T-helper 2 cell (primary cell): ENCODE measurements at places on chromosomes 7 and 10.

- DNase-seq = no peak
These were observed 129.2 kb upstream of the SEC61G start for GRCh38 chr7:54888067-54888733.

GRCh38 chr7:36911788-36912187, 187.5 kb upstream of the AOAH start:
- no peak for DNase-seq

- DNase-seq = peak; percentile 74
These were observed 30.2 kb upstream of the EZH2 start for GRCh38 chr7:148914208-148914777.

DNA sequence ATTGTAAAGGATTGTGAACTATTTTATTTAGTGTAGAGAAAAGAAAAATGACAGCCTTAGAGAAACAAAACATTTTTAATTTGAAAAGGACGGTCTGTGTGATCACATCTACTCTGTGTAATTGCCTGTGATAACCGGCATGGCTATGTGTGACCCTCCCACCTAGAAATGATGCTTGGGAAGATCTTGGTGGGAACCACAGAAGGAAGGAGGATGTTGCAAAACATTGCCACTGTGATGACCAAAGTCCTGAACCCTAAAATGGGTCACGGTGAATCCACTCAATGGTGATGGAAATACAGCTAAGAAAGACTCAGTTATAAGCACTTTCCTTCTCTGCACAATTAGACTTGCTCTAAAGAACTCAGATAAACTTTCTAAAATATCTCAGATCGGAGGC, 221.3 kb upstream of the FRMD4A start:
- DNase-seq = no peak

GRCh38 chr10:132735923-132736391, 50.0 kb downstream of the NKX6-2 start:
- DNase-seq = no peak

- no peak for DNase-seq
These were observed 74.2 kb downstream of the FAS start for GRCh38 chr10:89064748-89065147.

- no peak for DNase-seq
These were observed 96.4 kb upstream of the DIP2C start for GRCh38 chr10:785861-786214.

DNA sequence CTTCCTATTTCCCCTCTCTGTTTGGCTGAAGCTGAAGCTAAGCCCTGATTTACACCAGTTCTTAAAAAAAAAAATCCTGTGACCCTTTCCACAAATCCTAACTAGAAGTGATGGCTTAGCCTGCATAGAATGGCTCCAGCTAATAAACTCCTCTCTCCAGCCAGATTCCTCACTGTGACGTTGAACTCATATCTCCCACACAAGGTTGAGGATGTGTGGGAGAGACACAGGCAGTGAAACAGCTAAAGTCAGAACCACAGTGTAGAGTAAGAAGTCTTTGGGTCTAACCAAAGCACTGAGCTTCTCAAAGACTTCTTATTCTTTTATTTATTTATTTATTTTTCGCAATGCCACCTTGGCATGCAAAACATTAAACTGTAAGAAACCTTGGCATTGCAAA, 268.3 kb downstream of the SNX13 start:
- no peak for DNase-seq

GRCh38 chr10:9743639-9744038, 1274.0 kb upstream of the CELF2 start:
- no peak for DNase-seq

- DNase-seq = no peak
These were observed 72.7 kb downstream of the COL13A1 start for GRCh38 chr10:69874449-69874848.

DNA sequence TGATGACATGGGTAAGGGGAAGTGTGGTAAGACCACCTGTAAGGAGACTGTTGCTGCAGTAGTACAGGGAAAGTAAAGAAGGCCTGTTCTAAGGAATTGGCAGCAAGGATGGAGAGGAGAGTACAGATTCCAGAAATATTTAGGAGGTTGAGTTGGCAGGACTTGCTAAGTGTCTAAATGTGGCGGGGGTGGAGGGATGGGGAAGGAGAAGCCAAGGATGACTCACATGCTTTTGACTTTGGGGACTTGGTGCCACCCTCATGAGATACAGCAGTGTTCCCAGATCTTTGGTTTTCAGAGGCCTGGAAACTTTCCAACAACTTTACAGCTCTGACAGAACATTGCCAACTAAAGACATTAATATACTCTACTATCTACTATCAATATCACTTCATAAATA, 45.4 kb downstream of the CDK6 start:
- DNase-seq = no peak

- no peak for DNase-seq
These were observed 26.0 kb upstream of the GLI3 start for GRCh38 chr7:42262964-42263363.

GRCh38 chr7:24730018-24730369, 27.3 kb downstream of the GSDME start:
- no peak for DNase-seq

GRCh38 chr10:120538091-120538490, 81.1 kb downstream of the PLPP4 start:
- DNase-seq = no peak

- no peak for DNase-seq
These were observed 65.9 kb downstream of the PDIA4 start for GRCh38 chr7:148962440-148962822.

DNA sequence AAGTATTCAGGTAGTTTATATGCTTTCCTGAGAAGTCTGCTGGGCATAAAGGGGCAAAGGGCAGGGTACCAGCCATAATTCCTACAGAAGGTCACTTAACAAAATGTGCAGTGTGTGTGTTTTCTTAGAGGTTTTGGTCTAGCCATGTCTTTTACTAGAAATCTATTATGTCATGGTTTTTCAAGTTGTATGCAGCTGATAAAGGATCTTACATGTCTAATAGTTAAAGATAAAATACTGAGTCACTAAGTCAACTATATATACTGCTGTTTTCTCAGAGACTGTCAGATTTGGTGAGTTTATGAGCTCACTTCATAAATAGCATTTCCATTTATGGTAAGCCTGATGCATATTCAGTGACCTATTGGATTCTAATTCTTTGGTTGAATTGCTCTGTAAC, 7.7 kb downstream of the CASP2 start:
- no peak for DNase-seq

- no peak for DNase-seq
These were observed 9.8 kb upstream of the LRRC61 start for GRCh38 chr7:150313367-150313809.

GRCh38 chr7:142581341-142581740, 167.9 kb upstream of the PRSS1 start:
- no peak for DNase-seq

- DNase-seq = no peak
These were observed 31.3 kb upstream of the DAGLB start for GRCh38 chr7:6479067-6479466.

DNA sequence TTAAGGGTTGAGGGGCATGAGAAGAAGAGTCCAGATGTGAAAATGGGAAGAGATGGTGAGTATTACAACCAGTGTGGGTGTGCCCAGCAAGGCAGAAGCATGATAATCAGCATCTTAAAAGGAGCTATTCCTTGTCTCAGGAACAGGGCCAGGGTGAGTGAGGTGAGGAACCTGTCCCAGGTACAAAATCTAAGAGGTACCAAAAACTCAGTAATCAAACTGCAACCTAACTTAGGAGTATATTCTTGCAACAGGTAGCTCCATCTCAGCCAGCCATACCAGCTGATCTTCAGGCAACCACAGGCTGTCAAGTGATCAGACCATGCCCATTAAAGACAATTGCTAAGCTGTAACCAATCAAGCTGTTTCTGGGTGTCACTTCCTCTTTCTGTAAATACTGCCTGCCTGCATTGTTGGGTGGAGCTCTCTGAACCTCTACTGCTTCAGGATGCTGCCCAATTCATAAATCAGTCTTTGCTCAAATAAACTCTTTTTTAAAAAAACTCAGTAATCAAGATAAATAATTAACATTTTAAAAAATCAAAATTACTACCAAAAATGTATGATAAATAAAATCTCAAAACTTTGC, 7.4 kb downstream of the KEL start:
- DNase-seq = no peak

DNA sequence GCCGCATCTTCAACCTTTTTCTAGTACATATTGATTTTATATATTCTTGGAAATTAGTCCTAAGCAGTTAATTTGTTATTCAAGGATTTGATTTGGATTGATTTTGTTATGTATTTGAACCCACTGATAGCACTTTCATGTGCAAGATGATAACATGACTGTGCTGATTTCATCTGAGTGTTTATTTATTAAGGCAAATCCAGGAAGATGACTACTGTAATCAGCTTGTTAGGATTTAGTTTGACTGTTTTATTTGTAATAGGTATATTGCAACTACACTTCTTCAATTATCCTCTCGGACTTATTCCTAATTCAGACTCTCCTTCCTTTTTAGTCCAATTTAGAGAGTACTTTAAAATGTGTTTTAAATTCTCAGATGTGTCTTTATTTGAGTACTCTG, 75.1 kb upstream of the PRKG1 start:
- DNase-seq = no peak

DNA sequence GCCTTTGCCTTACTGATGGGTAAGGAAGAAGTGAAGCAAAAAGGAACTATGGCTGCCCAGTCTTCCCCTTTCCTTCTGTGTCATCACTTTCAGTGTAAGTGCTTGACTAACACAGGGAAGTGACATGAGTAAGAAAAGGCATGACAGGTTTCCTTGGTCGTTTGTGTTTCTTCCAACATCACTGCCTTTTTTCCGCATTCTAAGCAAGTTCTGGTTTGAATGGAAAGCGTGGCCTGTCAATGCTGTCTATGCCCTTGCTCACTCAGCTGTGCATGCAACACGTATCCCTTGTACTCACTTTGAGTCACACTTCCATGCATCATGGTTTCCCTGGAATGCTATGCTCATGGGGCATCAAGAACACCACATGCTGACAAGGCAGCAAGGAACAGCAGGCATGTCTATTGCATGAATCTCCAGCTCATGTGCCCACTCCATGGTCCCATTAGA, 111.8 kb downstream of the OAT start:
- no peak for DNase-seq

- no peak for DNase-seq
These were observed 286.1 kb upstream of the KLF6 start for GRCh38 chr10:4070921-4071660.

DNA sequence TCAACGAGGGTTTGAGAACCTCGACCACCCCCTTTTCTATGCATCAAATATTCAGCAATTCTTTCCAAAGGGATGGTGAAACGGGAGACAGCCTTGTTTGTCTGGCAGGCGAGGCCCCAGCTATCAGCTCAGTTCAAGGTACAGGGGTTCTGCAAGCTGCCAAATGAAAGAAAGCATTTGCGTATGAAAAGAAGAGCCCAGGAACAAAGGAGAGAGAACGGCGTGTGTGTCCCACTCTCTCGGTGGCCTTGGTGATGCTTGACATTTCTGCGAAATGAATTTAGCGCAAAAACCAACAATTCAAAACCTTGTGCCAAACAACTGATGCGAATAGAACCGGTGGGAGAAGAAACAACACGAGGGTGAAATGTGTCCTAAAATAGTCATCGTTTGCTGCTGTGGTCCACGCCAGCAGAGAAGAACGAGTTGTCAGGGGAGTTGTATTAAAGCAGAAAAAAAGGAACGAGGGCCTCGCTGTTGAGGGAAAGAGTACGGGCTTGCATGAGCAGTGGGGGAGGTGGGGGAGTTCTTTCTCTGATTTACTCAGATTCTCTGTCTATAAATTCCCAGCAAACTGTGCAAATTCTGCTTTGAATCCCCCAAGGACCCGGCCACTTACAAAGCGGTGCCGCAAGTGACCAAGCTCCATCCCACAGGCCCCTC, 97.7 kb downstream of the TMEM130 start:
- DNase-seq = no peak

GRCh38 chr10:120768227-120768626, 82.9 kb upstream of the WDR11 start:
- DNase-seq = no peak

GRCh38 chr10:14236341-14236740, 94.4 kb downstream of the FRMD4A start:
- DNase-seq = no peak

DNA sequence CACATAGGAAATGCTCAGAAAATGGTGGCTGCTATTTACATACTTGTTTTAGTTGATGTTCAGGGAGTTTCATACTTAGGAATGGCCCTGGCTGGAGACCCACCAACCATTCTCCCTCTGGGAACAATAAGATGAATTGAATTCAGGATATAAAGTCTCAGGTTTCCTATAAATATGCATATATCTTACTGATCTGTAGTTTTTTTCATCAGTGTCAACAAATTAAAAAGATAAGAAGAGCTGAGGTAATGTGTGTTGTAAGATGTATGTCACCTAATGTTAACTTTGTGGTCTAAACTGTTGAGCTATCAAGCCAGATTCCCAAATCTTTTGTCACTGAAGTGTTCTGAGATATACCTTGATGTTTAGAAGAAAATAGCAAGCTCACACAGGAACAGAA, 457.5 kb downstream of the MAGI2 start:
- no peak for DNase-seq

DNA sequence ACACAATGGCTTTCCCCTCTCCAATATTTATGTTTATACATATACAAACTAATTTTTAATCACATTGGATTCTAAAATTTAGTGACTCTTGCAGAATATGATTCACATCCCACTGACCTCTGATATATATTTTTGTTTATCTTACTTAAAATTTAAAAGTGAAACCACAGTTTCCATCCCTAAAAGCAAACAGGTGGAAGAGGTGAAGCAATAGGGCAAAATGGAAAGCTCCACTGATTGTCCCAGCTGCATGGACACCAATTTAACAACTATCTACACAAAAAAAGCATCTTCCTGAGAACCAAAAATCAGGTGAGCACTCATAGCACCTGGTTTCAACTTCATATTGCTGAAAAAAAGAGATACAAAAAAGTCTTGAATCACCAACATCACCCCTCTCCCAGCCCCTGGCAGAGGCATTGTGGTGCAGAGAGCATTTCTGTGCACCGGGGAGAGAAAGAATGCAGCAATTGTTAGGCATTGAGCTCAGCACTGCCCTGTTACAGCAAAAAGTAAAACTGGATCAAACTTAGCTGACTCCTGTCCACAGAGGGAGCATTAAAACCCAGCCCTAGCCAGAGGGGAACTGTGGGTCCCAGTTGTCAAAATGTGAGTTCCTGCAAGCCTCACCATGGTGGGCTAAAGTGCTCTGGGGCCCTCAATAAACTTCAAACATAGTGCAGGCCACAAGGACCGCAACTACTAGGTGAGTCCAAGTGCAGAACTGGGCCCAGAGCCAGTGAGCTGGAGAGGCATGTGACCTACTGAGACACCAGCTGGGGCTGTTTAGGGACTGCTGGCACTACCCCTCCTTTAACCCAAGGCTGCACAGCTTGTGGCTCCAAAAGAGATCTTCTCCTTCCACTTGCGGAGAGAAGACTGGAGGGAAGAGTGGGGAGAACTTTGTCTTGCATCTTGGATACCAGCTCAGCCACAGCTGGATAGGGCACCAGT, 92.1 kb downstream of the SIRT1 start:
- DNase-seq = no peak
